ENCODE measurements at places on chromosomes 7 and 10.
A peak's percentile ranks its signal among the peaks of the same experiment; 100 is the strongest.

- no peak overlapping the region for H3K4me3 ChIP-seq
- no peaks in the 10 kb centered on the region for H3K36me3 ChIP-seq
- no peak overlapping the region for H3K27ac ChIP-seq
- no peaks in the 10 kb centered on the region for H3K27me3 ChIP-seq
These were observed 140.8 kb downstream of the GLCCI1 start for GRCh38 chr7:8109196-8110022.

- no peak overlapping the region for H3K4me3 ChIP-seq
- no peak overlapping the region for H3K27ac ChIP-seq
- no peaks in the 10 kb centered on the region for H3K4me1 ChIP-seq
- no peak for DNase-seq
- H3K36me3 ChIP-seq, result no peaks in the 10 kb centered on the region
These were observed 6.9 kb upstream of the SORBS1 start for GRCh38 chr10:95567903-95568630.

DNA sequence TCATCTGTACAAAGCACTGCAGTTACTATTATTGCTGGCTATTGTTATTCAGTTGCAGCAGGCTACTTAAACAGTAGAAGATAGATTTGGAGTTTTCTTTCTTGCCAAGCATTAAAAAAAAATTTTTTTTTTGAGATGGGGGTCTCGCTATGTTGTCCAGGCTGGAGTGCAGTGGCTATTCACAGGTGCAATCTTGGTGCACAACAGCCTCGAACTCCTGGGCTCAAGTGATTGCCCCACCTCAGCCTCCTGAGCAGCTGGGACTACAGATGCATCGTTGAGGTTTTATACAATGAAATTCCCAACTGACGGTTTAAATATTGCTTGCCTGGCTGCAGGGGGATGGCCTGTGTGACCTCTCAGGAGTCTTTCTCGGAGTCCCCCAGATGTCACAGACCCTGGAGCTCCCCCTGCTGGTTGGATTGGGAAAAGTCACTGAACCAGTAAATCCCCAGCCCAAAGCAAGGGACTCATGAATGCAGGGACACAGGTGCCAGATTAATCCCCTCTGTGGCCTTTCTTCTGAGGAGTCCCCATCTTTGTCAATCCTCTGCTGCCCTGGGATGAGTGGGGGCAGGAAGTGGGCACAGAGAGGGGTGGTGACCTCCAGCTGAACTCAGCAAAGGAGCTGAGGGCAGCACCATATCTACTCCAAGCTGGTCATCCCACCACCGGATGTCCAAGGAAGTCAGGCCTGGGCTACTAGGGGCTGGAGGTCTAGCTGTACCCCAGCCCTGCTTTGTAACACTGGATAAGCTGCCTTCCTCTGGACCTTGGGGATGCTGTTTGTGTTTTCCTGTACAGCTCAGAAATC is 149.6 kb downstream of the C10orf105 start:
- H3K27ac ChIP-seq, result no peak overlapping the region
- H3K4me1 ChIP-seq, result no peaks in the 10 kb centered on the region
- H3K27me3 ChIP-seq, result no peaks in the 10 kb centered on the region
- H3K36me3 ChIP-seq, result no peaks in the 10 kb centered on the region

- no peak overlapping the region for H3K4me3 ChIP-seq
- no peak overlapping the region for H3K27ac ChIP-seq
- DNase-seq, result no peak
- H3K27me3 ChIP-seq, result no peaks in the 10 kb centered on the region
- H3K36me3 ChIP-seq, result peaks cover 24% of the 10 kb centered on the region
These were observed 29.0 kb downstream of the DHTKD1 start for GRCh38 chr10:12097791-12098190.

DNA sequence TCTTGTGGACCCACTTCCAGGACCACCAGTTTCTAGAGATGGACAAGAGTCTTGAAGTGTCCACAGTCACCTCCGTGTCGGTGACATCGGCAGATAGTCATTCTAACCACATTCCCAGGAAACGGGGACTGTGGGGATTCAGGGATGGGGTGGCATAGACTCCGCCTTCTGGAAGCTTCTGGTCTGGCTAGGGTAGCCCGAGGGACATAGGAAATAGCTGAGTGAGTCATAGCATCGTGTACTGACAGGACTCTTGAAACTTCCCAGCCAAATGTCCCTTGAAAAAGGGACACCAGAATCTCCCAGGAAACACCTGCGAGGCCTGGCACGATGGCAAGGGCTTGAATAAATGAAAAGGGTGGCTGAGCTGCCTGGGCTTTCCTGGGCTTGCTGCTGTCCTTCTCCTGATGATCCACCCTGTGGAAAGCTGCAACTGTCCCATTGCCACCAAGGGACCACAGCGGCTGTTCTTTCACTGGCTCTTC is 84.1 kb upstream of the LRRC4 start:
- H3K4me1 ChIP-seq, result peaks cover 15% of the 10 kb centered on the region
- H3K36me3 ChIP-seq, result no peaks in the 10 kb centered on the region
- H3K27me3 ChIP-seq, result no peaks in the 10 kb centered on the region
- H3K4me3 ChIP-seq, result no peak overlapping the region

DNA sequence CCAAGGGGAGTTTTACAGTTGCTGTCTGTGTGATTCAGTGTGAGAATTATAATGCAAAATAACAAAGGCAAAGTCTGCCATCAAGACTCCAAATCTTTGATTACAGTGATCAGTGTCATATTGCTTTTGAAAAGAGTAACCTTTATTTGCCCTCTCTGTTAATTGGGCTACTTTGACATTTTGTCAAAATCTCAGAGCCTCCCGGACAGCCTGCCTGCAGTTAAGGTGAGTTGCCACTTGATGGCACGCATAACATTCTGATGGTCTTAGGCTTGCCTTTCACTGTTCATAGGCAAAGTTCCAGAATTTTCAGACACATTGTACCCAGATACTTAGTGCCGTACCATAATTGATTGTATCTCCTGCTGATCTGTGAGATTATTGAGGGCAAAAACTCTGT is 253.5 kb downstream of the ABCA13 start:
- no peaks in the 10 kb centered on the region for H3K36me3 ChIP-seq
- H3K27me3 ChIP-seq, result no peaks in the 10 kb centered on the region
- no peaks in the 10 kb centered on the region for H3K4me1 ChIP-seq
- no peak overlapping the region for H3K4me3 ChIP-seq
- DNase-seq, result no peak

- H3K4me3 ChIP-seq, result no peak overlapping the region
- DNase-seq, result no peak
- H3K27ac ChIP-seq, result no peak overlapping the region
- H3K27me3 ChIP-seq, result no peaks in the 10 kb centered on the region
These were observed 74.1 kb downstream of the VWA2 start for GRCh38 chr10:114313139-114313538.

DNA sequence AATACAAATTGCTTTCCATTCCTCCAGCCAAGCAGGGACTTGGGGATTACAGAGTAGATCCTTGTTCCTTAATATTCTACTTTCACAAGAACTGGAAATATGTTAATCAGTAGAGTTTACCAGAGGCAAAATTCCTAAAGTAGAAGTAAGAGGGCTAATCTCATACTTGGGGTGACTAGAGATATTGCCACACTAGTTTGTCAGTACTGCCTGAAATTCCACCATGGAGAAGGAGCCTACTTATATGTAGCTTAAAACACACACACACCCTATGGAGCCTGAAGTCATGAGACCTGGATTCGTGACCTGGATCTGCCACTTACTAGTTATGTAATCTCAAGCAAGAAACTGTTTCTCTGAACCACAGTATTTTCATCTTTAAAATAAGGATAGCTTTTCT is 33.9 kb downstream of the STRIP2 start:
- H3K36me3 ChIP-seq, result peaks cover 63% of the 10 kb centered on the region
- DNase-seq, result no peak
- H3K27ac ChIP-seq, result no peak overlapping the region
- no peaks in the 10 kb centered on the region for H3K27me3 ChIP-seq
- H3K4me1 ChIP-seq, result peaks cover 13% of the 10 kb centered on the region
- no peak overlapping the region for H3K4me3 ChIP-seq

DNA sequence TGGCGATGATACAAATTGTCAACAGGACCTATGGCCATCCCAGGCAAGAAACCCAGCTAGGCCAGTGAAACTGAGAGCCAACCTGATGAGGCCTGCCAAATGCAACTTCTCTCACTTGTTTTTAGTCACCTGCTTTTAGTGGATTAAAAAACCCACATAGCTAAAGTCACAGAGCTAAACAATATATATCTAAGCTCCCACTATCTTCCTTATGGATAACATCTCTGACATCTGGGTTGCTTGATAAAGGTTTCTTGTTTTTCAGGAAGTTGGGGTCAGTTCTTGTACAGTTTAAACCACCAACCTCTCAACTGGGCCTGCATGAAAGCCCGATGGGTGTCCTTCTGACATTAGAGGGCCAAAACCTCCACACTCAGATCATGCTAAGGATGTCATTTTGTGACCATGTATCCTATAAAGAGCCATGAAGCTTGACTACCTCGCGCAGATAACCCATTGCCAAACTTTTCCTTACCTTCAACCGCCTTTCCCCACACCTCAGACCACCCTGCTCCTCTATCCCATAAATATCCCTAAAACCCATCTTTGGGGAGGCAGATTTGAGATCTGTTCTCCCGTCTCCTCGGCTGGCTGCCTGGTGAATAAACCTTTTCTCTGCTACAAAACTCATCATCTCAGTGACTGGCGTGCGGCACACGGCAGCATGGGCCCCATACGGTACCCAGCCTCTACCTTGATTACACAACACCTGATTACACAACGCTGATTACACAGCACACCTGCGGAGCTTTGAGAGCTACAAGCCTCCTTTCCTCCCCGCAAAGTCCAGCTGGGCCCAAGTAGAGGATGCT is 797 bp upstream of the STMP1 start:
- no peak for DNase-seq
- H3K4me3 ChIP-seq, result peak overlapping the region; percentile 95
- peak overlapping the region; percentile 96 for H3K27ac ChIP-seq
- H3K27me3 ChIP-seq, result no peaks in the 10 kb centered on the region
- peaks cover 3% of the 10 kb centered on the region for H3K36me3 ChIP-seq

- no peak overlapping the region for H3K4me3 ChIP-seq
- H3K36me3 ChIP-seq, result peaks cover 43% of the 10 kb centered on the region
- peak overlapping the region; percentile 74 for H3K27ac ChIP-seq
- DNase-seq, result no peak
- no peaks in the 10 kb centered on the region for H3K27me3 ChIP-seq
These were observed 67.1 kb downstream of the HK1 start for GRCh38 chr10:69345402-69345801.

DNA sequence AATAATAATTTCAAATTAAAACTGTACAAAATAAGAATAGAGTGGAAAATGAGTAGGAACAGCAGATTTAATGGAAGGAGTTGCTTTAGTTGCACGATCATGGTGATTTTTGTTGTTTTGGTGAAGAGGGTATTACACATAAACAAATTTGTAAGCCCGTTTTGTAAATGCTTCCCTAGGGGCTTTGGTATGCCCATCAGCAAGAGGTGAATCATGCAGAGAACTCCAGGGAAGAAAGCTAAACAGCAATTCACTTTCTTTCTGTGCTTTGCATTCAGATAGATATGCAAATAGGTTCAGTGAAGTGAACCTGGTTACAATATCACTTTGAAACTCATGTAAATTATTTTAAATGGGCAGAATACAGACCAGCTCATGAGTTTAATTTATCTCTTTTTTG is 422.2 kb upstream of the MTPN start:
- H3K4me3 ChIP-seq, result no peak overlapping the region
- H3K36me3 ChIP-seq, result no peaks in the 10 kb centered on the region
- no peaks in the 10 kb centered on the region for H3K4me1 ChIP-seq

DNA sequence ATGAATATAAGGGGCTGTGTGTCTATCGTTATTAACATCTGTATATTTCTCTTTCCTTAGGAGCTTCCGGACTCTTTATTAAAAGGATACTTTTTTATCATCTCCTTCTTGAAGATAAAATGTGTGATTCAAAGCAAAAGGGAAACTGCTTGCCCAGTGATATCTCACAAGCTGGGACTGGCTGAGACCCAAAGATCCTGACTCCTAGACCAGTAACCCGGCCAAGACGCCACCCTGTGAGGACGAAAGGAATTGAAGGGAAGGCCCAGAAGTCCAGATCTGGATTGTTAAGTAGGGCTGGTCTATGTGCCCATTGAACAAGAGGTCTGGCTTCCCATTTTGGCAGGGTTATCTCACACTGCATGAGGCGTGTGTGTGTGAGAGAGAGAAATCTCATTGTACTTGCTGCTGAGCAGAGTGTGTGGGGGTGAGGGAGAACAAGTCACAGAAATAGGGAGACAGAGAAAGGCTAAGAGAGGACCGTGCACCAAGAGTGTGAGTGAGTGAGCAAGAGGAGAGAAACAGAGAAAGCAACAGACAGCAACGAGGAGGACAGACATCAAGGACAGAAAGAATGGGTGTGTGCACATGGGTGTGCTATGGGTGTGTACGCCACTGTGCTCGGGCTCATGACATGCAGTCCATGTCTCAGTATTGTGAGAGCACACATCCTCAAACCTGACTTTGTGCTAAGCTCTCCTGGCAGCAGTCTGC is 75.4 kb downstream of the PLXNA4 start:
- H3K4me1 ChIP-seq, result no peaks in the 10 kb centered on the region
- no peaks in the 10 kb centered on the region for H3K36me3 ChIP-seq
- H3K27me3 ChIP-seq, result no peaks in the 10 kb centered on the region
- no peak overlapping the region for H3K27ac ChIP-seq

DNA sequence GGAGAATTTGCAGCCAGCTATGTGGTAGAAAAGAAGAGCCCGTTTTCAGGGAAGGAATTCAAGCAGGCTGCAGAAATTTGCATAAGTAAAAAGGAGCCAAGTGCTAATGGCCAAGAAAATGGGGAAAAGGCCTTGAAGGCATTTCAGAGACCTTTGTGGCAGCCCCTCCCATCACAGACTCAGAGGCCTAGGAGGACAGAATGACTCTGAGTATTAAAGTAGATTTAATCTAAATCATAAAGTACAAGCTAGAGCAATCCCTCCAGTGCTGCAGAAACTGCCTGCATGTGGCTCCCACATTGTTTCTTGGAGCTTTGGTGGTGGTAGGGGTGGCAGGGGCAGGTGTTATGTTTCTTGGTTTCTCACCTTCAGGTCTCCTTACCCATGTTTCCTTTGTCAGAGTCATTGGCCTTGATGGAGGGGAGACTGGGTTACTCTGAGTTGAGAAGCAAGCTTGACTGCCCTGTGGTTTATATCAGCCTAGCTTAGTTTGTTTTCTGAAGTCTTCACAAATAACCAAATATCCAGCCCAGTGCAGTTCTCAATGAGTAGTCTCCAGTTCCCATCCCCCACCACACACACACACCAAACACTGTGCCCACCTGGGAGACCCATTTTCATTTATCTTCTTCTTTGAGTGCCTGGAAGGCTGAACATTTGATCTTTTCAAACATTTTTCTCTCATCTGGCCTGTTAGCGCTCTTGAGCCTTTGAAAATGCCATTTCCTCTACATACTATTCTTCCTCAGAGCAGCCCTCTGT is 34.5 kb downstream of the ITPRIP start:
- H3K4me3 ChIP-seq, result no peak overlapping the region
- H3K27me3 ChIP-seq, result peaks cover 5% of the 10 kb centered on the region
- no peaks in the 10 kb centered on the region for H3K36me3 ChIP-seq
- no peak overlapping the region for H3K27ac ChIP-seq
- peaks cover 36% of the 10 kb centered on the region for H3K4me1 ChIP-seq

GRCh38 chr10:6530211-6530840 is 49.8 kb downstream of the PRKCQ start:
- H3K4me1 ChIP-seq, result peaks cover 88% of the 10 kb centered on the region
- no peaks in the 10 kb centered on the region for H3K27me3 ChIP-seq
- H3K36me3 ChIP-seq, result peaks cover 15% of the 10 kb centered on the region
- peak overlapping the region; percentile 98 for H3K27ac ChIP-seq

Measured in activated CD4-positive, alpha-beta memory T cell treated with anti-CD3 and anti-CD28 coated beads for 36 hours (primary cell).